ENCODE measurements at places on chromosomes 12 and 14. TPM values are rescaled to one million over a fixed set of nuclear protein-coding genes. Genes with fewer than 3 reads are reported as not detected.

GRCh38 chr14:71557351-71557750 lies 374.9 kb upstream of the RGS6 start:
- DNase-seq: no peak

GRCh38 chr12:52495389-52495788 lies 2.3 kb upstream of the KRT6A start:
- peak; percentile 51 for DNase-seq

DNA sequence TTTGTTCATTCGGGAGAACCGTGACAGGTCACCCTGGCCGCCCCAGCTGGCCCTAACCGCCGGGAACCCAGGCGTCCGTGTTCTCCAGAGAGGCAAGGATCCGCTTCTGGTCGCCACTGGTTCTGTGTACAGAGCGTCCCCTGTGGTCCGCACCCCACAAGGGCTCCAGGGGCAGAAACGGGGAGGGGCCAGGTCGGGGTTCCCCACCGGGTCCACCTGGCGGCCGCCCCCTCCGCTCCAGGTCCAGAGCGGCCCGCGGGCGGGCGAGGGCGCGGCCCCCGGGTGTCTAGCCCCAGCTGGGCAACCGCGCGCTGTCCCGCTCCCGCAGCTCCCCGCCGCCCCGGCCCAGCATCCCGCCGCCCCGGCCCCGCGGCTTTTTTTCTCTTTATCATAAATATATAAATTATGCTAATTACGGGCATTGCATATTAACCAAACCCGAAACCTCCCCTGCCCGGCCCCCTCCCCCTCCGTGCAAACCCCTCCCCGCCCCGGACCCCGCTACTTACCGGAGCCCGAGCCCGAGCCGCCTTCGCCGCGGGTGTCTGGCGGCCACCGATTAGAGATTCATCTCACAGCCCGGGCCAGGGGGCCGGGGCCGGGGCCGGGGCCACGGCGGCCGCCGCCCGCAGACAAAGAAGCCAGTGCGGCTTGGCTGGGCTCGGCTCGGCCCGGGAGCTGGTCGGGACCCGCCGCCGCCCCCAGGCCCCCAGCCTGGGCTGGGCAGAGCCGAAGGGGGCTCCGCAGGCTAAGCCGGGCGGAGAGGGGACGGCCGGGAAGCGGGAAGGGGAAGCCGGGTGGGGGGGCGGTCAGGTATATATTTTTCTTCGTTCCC lies 512 bp downstream of the POU6F1 start:
- peak; percentile 75 for DNase-seq

GRCh38 chr12:44296624-44297197 lies 460.8 kb downstream of the TMEM117 start:
- DNase-seq: no peak

- no peak for DNase-seq
Observed at GRCh38 chr12:130645751-130646150, 70.3 kb downstream of the RIMBP2 start.

- DNase-seq: no peak
Observed at GRCh38 chr14:94797887-94798286, 28.0 kb upstream of the GSC start.

GRCh38 chr14:69049675-69050074 lies 70.6 kb upstream of the ACTN1 start:
- no peak for DNase-seq

- DNase-seq: no peak
Observed at GRCh38 chr12:132346471-132347175, 17.2 kb upstream of the GALNT9 start.

DNA sequence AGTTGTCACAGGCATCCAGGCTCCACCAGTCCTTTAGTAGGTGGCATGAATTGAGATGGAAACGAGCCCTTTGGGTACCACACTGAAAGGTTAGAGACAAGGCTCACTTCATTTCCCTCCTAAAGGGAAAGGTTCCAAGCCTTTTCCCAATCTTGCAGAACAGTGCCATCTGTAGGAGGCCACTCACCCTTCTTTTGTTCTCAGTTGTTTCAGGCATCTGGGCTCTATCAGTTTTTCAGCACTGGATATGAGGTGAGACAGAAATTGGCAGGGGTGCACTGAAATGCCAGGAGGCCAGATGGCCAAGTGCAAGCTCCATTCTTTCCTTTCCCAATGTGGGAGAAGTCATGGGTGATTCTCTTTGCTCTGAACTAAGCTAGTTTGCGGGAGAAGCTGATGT lies 15.2 kb downstream of the FBXO33 start:
- no peak for DNase-seq

GRCh38 chr12:52806821-52807543 lies 6.9 kb downstream of the KRT4 start:
- DNase-seq: no peak

GRCh38 chr14:77889971-77890442 lies 90.1 kb downstream of the ADCK1 start:
- no peak for DNase-seq

- DNase-seq: no peak
Observed at GRCh38 chr12:114402084-114402717, 3.7 kb downstream of the TBX5 start.

Gene TROAP
- 11.7 TPM for total RNA-seq

Gene DRAM1
- total RNA-seq: 0.83 TPM

Gene CCDC38
- total RNA-seq: not detected

Gene SLC10A1
- not detected for total RNA-seq

Gene CIROP
- not detected for total RNA-seq

Gene NFATC4
- 11.4 TPM for total RNA-seq
